NAMALWA (cell line): ENCODE measurements at places on chromosomes 5 and 9.

GRCh38 chr9:11755951-11756350 lies 937.2 kb upstream of the TYRP1 start:
- DNase-seq: no peak

GRCh38 chr9:69180670-69181069 lies 6.6 kb downstream of the TJP2 start:
- no peak for DNase-seq

DNA sequence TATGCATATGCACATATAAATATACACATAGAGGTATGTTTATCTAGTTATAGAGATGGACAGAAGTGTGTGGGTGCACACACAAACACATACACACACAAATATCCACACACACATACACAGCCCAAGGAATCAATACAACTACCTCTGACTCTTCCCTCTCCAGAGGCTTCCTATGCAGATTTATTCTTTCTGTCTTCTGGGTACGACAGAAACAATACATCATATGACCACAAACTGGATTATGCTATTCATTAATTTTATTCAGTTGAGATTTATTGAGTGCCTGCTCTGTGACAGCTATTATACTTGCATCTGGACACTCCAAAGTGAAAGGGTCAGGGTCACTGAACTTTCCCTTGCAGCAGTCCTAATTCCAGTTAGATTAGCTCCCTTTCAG lies 155.8 kb downstream of the BRINP1 start:
- no peak for DNase-seq

GRCh38 chr5:18037718-18038117 lies 403.5 kb downstream of the TAF11L14 start:
- no peak for DNase-seq

DNA sequence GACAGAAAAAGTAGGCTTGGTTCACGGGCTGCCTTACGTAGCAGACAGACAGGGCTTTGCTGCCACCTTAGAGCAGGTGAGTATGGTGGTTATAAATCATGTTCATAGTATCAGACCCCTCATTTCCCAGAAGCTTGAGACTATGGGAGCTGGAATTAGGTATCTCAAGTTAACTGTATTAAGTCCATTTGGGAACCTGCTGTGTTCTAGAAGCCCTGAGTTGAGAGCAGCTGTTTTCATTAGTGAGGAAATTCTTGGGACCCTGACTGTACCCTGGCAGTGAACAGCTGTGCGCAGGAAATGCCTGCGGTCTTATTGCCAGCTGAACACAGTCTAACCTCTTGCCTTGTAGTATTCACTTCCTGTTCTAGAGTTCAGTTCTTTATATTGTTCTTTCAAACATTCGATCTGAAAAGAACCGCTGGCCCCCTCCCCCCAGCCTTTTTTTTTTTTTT lies 29.8 kb downstream of the UGCG start:
- peak; percentile 79 for DNase-seq

- no peak for DNase-seq
Observed at GRCh38 chr5:145497052-145497451, 338.1 kb downstream of the PRELID2 start.

DNA sequence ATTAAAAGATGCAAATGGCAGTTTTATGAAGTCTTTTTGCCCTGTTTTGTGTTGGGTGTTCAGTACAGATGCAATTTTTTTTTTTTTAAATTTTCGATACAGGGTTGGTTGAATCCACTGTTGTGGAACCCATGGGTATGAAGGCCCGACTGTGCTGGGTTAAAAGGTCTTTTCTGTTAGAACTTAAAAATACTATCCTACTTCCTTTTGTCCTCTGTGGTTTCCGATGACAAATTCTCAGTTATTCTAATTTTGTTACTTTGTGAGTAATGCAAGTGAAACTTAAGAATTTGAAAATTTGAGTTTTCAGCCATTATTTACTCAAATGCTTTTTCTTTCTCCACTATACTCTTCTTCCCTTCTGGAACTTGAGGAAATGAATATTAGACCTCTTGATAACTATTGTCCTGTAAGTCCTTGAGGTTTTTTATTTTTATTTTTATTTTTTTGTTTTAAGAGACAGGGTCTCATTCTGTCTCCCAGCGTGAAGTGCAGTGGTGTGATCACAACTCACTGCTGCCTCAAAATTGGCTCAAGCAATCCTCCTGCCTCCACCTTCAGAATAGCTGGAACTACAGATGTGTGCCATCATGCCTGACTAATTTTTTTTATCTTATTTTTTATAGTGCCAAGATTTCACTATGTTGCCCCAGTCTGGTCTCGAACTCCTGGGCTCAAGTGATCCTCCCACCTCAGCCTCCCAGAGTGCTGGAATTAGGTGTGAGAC lies 67.5 kb downstream of the ZCCHC7 start:
- peak; percentile 67 for DNase-seq

DNA sequence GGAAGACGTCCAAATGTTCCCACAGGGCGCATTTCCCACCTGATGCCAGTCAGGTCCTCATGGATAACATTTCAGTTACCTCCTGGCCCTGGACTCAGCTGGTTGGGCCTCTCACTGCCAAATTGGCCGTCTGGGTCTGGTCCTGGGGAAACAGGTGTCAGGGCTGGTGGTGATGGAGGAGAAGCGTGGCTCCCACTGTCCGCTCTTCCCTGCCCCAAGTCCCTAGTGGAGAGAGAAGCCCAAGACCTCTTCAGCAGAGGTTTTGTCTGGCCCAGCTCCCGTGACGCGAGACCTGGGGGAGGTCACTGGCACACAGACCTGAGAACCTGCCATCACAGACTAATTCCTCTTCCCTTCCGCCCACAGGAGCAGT lies 27.8 kb upstream of the PRDM12 start:
- no peak for DNase-seq
